ENCODE measurements at places on chromosomes 13 and 19. TPM values are rescaled to one million over a fixed set of nuclear protein-coding genes. Genes with fewer than 3 reads are reported as not detected.

DNA sequence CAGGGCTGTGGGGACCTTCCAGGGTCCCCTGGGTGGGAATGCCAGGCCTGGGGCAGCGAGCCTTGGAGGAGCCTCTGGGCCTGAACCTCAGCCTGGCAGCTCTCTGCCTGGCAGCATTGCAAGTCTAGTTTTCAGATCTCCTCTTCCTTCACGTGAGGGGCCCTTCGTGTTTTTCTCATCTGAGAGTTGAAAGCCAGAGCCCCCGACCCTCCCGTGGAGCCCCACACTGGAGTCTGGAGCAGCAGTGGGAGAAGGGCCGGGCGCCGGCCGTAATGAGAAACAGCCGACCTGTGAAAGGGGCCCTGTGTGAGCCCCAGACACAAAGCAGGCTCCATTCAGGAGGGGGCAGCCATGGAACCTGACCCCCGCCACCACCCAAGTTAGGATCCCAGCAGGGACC is 19.3 kb downstream of the TMED1 start:
- no peak for DNase-seq

DNA sequence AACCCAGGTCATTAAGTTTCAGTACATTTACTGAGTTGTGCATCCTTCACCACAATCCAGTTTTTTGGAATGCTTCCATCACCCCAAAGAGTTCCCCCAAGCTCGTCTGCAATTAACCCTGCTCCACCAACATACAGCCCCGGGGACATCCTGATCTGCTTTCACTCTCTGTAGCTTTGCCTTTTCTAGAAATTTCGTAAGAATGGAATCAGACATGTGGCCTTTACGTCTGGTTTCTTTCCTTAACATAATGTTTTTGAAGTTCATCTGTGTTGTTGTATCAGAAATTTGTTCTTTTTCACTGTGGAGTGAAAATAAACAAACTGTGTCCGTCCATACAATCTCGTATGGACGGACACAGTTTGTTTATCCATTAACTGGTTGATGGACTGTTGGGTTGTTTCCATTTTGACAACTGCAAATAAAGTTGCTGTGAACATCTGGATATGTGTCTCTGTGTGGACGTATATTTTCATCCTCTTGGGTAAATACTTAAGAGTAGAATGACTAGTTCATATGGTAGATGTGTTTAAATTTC is 2.9 kb downstream of the KLHL26 start:
- DNase-seq = no peak

- no peak for DNase-seq
These were observed 56.6 kb downstream of the TUBGCP3 start for GRCh38 chr13:112531263-112531794.

The EDNRB gene
- 27.3 TPM for total RNA-seq

- DNase-seq = no peak
These were observed 58.6 kb downstream of the ERCC5 start for GRCh38 chr13:102904408-102904862.

GRCh38 chr13:113499936-113500335 is 9.4 kb upstream of the DCUN1D2 start:
- DNase-seq = no peak

GRCh38 chr13:40749327-40749726 is 21.7 kb downstream of the MRPS31 start:
- no peak for DNase-seq

The NLRP5 gene
- not detected for total RNA-seq

- DNase-seq = no peak
These were observed 46.8 kb downstream of the TEX26 start for GRCh38 chr13:30978981-30979956.

DNA sequence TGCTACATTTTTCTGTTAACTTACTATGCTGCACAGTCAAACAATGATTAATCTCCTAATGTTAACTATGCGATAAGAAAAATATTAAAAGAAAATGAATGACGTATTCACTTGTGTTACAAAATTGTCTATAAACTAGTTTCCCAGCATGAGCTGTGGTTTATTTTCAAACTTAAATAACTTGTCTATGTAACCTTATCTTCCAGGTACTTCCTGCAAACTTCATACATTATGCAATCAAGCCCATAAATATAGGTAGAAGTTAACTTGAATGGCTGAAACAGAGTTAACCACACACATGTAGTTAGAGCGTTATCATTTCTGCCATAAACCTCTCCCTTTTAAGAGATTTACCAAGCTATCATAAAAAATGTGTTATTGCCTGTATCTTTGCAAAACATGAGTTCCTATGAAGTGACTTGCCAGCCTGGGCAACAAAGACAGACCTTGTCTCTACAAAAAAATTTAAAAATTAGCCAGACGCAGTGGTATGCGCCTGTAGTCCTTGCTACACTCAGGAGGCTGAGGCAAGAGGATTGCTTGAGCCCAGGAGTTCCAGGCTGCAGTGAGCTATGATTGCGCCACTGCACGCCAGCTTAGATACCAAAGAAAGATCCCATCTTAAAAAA is 17.7 kb upstream of the KLF5 start:
- no peak for DNase-seq
